CD14-positive monocyte (primary cell): ENCODE measurements at places on chromosomes 7 and 10.

- DNase-seq, result no peak
These were observed 31.6 kb upstream of the SLC16A12 start for GRCh38 chr10:89566992-89567391.

- DNase-seq, result no peak
These were observed 65.4 kb upstream of the TNS3 start for GRCh38 chr7:47647181-47647917.

GRCh38 chr7:54704851-54705250 lies 54.2 kb downstream of the SEC61G start:
- no peak for DNase-seq

DNA sequence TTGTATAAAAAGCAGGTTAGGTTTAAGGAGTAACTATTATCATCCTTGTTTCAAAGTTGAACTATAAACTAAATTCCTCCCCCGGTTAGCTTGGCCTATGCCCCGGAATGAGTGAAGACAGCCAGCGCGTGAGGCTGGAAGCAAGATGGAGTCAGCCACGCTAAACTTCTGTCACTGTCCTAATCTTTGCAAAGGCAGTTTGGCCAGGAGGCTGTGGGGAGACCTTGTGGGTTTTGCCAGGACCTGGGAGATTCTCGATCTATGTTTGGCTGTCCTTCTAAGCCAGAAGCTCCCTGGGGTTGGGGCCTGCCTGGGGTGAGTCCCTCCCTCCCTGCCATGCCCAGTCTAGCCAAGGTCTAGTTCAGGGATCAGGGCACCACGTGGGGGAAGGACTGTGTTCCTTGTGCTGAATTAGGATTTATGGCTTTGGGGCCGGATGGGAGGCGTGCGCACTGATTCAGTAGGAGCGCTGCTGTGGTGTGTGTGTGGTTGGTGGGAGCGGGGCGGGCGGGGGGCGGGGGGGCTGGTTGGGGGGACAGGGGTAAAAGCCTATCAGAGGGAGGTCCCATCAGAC lies 871 bp upstream of the GTF2IRD1 start:
- DNase-seq, result no peak

DNA sequence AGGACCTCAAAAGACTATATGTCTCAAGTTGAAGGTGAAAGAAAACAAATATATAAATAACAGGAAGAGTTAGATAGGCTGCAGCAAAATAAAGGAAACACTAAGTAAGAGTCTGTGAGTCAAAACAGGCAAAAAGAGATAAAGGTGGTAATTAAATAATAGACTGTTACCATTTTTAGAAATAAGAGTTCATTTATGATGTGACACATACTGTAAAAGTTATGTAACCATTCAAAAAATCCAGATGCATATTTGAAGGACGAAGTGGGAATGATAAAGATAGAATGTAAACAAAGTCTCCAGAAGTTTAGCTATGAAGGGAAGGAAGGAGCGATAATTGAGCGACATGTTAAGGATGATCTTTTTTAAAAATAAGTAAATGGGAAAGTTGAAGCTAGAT lies 50.5 kb downstream of the HECTD2 start:
- DNase-seq, result no peak

DNA sequence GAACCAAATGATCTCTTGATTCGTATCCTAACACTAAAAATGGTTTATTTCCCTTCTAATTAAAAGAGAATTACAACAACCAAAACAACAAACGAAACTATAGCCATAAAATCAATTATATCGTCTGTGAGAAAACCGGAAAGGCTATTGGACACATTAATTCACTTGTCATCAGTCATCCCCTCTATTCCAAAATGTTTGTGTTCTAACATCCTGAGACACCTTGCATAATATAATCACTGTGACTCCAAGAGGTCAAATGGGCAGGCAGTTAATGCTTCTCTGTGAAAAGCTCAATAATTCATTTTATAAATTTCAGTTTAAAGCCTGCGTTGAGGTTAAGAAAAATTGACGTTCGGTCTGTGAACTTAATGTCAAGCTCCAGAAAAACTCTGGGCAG lies 463 bp upstream of the LRRTM3 start:
- DNase-seq, result no peak

- no peak for DNase-seq
These were observed 4.7 kb downstream of the PLAC9 start for GRCh38 chr10:80137031-80137862.

DNA sequence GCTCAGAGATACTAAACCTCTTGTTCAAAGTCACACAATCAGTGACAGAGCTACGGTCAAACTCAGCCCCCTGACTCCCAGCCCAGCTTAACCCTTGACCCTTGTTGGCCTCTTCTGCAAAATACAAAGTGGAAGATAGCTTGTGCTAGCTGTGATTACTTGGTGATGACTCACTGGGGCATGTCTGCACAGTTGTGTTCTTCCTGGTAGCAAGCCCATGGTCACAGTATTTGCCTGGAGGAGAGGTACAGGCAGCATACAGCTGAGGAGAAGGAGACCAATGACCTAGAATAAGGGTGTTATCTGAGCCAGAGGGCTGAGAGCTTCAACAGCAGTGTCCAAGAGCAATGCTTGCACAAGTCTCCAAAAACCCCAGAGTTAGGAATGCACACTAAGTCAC lies 5.7 kb upstream of the HSPA12A start:
- no peak for DNase-seq
